ENCODE measurements at places on chromosomes 6 and 20. TPM values are rescaled to one million over a fixed set of nuclear protein-coding genes. Genes with fewer than 3 reads are reported as not detected.

- DNase-seq: no peak
Measured at GRCh38 chr20:32466739-32467505, 108.8 kb downstream of the ASXL1 start.

DNA sequence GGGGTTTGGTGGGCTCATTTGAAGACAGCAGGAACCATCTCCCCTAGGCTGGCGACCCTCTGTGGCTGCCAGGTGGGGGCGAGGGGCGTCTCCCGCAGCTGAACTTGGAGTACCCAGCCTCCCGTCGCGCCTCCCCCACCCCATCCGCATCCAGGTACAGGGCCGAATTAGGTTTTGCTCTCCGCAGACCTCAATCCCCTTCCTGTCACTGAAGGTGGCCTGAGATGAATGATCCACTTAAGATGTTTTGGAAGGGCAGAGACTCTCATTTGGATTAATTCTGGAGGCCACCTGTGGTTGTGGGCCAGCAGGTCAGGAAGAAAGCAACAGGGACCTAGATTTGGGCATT lies 493 bp downstream of the CD83 start:
- DNase-seq: no peak

- no peak for DNase-seq
Measured at GRCh38 chr6:117615750-117616390, 13.6 kb upstream of the GOPC start.

GRCh38 chr20:43460172-43460829 lies 2.6 kb downstream of the SRSF6 start:
- DNase-seq: no peak

- no peak for DNase-seq
Measured at GRCh38 chr20:8213270-8213669, 81.2 kb downstream of the PLCB1 start.

DNA sequence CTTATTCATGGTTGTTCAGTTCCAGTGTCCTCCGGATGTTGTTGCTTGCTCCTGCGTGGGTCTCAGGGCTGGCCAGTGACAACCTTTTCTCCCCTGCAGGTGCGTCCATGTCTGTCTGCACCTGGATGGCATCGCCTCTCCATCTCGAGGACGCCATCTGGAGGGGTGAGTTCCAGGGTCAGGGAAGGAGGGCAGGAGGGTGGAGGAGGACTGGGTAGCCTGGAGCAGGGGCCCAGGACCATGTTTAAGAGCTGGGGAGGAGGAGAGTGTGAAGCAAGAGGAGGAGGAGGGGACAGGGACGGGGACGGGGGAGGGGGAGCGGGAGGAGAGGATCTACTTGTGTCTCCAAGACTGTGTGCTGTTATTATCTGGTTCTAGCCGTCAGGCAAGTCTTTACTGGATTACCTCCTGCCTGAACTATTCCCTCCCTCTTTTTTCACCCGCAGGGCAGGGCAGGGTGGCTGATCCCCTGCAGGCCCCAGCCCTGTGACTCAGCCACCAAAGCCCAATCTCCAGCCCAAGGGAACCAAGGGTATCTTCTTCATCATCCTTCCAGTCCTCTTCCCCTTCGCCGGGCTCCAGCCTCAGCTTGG lies 32.2 kb upstream of the TULP1 start:
- DNase-seq: no peak

DNA sequence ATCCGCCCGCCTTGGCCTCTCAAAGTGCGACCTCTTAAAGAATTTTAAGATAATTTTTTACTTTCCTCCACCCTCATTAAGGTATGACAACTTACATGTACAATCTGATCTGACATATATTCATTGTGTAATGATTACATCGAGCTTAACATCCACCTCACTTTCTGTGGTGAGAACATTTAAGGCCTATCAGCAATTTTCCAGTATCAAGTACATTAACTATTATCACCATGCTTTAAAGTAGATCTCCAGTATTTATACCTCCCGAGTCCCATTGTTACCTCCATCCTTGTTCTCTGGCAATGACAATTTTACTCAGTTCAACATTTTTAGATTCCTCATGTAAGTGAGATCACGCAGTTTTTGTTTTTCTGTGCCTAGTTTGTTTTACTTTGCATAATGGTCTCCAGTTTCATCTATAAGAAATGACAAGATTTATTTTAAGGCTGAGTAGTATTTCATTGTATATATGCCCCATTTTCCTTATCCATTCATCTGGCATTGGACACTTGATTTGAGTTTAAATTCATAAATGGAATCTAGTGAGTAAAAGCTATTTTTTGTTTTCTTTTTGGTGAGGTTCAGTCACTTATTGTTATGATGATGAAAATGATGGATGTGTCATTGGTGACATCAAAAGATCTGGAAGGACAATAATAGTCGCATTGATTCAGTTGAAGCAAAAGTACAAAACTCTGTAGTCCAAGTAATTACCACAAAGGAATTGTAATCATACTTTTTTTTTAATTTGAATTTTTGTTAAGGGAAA lies 87.0 kb downstream of the OR2B2 start:
- no peak for DNase-seq

GRCh38 chr20:35551503-35551902 lies 9.6 kb downstream of the ERGIC3 start:
- DNase-seq: no peak

DNA sequence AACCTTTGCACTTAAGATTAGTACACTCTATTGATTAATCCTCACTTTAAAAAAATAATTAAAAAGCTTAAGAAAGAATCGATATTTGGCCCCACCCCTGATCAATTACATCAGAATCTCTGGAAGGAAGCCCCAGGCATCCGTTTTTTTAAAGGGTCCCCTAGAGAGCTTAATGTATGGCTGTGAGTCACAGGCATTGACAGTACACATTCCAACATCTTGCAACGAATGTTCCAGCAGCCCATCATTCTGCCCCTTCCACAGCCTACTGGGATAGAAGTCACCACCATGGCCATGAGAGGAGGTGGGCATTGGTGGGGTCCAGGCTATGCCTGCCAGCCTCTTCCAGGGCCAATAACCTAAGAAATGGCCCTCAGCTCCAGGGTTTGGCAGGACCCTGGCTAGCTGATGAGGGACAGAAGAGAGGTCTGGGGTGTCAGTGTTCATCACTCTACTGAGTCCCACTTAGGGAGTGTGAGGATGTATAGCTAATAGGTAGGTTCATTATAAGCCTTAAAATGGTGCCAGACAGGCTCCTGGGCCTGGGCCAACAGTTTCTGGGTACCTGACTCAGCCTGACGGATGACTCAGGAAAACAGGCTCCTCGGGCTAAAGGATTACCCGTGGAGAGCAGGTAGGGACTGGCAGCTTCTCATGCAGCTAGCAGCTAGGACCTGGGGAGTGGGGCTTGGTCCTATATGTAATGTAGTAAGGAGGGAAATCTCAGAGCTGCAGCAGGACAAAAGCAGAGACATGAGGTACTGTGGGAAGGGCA lies 40.4 kb downstream of the MDGA1 start:
- peak; percentile 60 for DNase-seq

GRCh38 chr20:63833776-63834490 lies 2.9 kb upstream of the ZBTB46 start:
- DNase-seq: no peak

DNA sequence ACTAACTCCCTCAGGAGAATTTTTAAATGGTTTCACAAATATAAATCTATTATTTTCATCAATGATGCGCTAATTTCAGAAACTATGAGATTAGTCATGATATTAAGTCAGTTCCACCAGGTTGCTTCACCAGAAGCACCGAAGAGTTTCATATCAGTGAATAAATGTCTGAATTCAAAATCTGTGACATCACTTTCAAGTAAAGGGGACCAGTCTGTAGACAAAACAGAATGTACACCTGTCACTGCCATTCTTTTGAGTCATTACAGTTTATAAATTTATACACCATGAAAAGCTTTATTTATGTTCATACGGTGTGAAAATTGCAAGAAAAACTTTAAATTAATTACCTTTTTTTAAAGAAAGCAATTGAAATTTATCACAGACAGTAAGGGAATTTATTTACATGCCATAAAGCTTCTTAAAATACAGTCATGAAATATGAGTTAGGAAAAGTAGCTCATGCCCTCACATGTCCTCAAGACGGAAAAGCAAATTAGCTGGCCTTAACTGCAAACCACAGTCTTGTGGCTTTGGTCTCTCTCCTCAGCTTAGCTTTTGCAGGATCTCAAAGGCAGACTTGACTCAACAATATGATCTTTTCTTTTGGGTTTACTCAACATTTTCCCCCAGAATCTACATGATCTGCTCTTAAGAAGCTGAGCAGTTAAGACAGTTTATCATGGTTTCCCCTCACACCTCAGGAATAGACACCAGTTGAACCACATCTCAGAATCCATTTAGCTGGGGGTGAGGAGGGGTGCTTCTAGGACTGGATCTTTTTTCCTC lies 177.7 kb upstream of the MCHR2 start:
- DNase-seq: no peak

DNA sequence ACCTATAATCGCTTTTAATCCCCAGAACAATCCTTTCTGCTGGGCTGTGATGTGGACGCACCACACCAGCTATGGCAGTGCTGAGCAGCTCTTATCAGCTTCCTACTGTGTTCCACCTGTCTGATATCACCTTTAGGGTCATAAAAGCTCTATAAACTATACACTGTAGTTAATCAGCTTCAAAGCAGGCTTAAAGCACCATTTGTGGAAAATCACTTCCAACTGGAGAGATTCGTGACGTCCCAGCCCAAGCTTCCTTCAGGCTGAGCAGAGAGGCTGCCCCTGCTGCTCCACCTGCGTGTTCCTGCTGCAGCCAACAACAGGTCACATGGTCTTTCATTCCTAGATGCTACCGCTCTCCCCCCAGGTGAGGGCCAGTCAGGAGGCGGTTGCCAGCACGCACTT lies 156.5 kb downstream of the SMOC2 start:
- DNase-seq: no peak

DNA sequence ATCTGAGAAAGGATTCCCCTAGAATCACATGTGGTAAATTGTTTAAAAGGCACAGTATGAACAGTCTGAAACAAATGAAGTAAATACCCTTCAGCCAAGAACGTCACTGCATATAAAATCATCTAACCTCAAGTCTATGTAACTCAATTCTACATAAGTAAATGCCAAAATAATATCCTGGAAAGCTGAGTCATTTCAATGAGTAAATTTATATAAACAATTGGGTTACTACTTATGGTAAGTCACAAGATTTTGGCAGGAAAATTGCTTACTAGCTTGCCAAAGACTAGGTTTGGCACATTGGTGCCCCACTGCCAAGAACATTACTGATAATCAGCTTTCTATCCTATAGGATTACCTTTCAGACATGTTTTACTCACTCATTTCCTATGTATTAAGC lies 8.4 kb downstream of the GMDS start:
- no peak for DNase-seq

DNA sequence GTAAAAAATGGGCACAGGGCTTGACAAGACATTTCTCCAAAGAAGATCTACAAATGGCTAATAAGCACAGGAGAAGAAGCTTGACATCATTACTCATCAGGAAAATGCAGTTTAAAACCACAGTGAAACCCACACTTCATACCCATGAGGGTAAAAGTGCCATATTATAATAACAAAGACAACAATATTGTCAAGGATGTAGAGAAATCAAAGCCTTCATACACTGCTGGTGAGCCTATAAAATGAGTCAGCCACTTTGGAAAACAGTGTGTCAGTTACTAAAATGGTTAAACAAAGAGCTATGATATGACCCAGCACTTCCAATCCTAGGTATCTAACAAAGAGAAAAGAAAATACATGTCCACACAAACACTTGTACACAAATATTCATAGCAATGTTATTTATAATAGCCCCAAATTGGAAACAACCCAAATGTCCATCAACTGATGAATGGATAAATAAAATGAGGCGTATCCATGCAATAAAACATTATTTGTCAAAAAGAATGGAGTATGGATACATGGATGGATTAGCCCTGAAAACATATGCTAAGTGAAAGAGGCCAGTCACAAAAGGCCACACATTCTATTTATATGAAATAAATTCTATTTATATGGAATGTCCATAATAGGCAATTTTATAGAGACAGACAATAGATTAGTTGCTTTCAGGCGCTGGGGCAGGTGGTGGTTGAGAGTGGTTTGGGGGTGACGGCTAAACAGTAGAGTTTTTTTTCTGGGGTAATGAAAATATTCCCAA lies 11.5 kb upstream of the IL20RA start:
- DNase-seq: no peak

DNA sequence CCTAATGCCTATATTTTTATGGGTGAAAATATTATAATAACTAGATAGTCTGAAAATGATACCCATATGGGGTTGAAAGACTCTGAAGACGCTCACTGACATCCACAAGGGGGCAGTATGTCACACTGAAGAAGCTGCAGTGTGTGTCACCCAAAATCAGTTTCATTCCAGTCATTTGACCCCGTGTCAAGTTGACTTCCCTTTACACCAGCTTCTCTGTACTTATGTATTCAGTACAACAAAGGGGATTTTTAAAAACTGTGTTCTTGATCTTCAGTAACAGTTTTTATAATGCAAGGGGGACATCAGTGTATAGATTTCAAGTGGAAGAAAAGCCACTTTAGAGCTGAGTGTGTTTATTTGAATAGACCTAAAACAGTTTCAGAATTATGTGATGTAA lies 19.3 kb downstream of the FAXC start:
- DNase-seq: peak; percentile 46

- DNase-seq: no peak
Measured at GRCh38 chr6:111683157-111683556, 77.5 kb upstream of the TRAF3IP2 start.

- DNase-seq: no peak
Measured at GRCh38 chr6:30129265-30130178, 6.4 kb upstream of the TRIM40 start.

DNA sequence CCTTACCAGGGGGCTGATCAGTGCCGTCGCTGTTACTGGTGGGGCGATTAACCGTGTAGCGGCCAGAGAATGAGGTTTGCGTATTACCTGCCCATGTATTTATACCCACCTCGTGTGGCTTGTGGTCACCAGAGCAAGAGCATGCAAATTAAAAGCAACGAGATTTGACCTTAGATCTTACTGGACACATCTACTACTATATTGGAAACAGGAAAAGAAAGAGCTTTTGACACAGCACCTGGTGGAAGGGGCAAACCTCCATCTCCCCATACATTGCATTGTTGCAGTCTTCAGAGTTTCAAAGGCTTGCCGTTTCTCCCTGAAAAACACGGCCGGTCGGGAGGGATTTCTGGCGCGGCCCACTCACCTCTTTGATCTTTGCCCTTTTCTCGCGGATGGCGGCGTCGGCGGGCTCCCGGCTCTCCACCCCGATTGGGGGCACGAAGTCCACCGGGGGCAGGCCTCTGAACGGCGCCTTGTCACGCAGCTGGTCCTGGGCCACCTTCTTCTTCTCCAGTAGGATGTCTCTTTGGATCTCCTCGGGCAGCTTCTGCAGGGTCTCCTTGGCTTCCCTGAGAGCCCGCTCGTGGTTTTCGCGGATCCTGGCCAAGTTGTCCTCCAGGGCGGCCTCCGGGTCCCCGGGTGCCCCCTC lies 1.3 kb downstream of the MAN1A1 start:
- DNase-seq: peak; percentile 30

Gene SEL1L2
- total RNA-seq: 0.52 TPM

Gene MOCS1
- 20.1 TPM for total RNA-seq

Gene FAXC
- 7.3 TPM for total RNA-seq

Gene RBPJL
- total RNA-seq: 0.26 TPM

Gene VWA7
- 18.5 TPM for total RNA-seq

Gene SLC17A2
- total RNA-seq: not detected

Gene HLA-DOB
- 0.69 TPM for total RNA-seq

Gene STXBP5
- 23.0 TPM for total RNA-seq

Gene MYLK2
- not detected for total RNA-seq

Gene POPDC3
- total RNA-seq: 0.26 TPM

Data from mucosa of gallbladder (tissue), 1 donor.